LHCN-M2 (cell line): ENCODE measurements at places on chromosomes 3 and 15.

DNA sequence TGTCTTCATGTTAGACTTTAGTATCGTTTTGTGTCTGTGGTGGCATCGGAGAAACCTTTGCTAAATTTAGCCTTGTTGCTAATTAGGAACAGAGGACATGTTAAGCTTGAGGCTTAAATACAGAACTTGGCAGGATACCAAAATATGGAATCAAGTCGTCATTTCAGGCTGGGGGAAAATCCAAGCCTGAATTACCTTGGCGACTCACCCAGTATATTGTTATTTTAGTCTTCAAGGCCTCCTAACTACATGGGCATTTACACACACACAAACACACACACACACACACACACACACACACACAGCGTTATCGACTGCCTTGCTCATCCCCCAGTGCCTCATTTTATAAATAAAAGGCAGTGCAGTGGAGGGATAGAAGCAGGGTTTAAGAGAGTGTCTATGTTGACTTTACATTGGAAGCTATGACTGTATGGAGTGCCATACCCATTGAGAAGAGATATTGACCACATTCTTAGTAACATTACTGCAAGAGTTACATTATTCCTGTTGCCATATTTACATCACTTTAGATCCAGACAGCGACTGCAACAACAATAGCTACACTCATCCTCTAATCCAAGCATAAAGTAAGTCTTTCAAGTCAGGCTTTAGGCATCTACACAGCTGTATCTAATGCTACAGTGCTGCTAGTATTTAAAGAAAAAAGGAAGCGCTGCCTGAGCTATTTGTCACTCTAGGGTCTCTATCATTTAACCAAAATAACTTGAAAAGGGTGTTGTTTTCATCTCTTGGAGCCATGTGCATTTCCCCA, 210.8 kb upstream of the SEMA6D start:
- DNase-seq: no peak

GRCh38 chr15:76576523-76577279, 240.1 kb downstream of the ISL2 start:
- peak; percentile 31 for DNase-seq

GRCh38 chr15:92385096-92385495, 8.6 kb upstream of the ST8SIA2 start:
- DNase-seq: peak; percentile 92

DNA sequence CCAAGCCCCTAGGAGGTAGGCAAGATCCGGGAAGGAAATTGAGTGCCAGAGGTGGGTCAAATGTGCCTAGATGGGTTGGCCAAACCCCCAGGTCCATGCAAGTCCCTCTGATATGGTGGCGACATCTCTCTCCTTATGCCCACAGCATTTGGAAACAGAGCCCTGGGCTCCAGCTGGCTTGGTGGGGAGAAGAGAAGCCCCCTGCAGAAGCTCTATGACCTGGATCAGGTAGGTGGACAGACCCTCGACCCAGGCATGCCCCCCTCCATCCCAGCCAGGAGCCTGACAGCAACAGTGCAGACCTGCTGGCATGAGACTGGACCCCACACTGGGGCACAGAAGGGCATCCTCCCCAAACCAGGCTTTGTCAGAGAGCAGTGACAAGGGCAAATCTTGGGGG, 12.2 kb downstream of the CHST13 start:
- DNase-seq: no peak

GRCh38 chr3:160010578-160010977, 21.9 kb downstream of the IL12A start:
- no peak for DNase-seq

GRCh38 chr15:85002517-85002916, 20.9 kb downstream of the PDE8A start:
- no peak for DNase-seq

GRCh38 chr3:63584681-63585080, 67.8 kb upstream of the SNTN start:
- no peak for DNase-seq

DNA sequence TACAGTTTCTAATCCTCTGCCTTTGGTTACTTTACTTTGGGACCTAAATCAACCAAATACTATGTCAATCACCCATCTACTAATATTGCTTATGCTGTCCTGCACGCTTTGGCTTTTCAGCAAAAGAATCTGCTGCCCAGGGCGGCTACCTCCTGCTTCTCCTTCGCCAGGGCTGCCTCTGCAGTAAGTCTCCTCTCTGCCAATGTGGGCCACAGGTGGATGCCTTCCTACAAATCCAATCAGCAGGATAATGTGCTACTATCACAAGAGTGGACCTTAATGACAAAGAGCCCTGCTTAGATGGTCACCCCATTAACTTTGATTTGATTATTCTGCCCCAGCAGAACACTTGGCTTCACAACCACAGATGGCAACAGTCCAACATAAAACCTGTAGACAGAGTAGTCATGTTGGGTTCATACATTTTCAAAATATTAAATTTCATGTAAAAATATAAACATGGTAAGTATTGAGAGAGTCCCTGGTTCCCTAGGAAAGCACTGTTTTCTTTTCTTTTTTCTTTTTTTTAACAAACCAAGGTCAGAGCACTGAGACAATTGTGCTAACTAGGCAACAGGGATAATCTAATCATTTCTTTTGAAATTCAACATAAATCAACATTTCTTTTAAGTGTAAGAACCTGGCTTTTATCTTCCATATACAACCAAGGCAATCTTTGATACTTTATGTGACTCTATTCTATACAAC, 298.3 kb downstream of the ZBTB20 start:
- DNase-seq: no peak

DNA sequence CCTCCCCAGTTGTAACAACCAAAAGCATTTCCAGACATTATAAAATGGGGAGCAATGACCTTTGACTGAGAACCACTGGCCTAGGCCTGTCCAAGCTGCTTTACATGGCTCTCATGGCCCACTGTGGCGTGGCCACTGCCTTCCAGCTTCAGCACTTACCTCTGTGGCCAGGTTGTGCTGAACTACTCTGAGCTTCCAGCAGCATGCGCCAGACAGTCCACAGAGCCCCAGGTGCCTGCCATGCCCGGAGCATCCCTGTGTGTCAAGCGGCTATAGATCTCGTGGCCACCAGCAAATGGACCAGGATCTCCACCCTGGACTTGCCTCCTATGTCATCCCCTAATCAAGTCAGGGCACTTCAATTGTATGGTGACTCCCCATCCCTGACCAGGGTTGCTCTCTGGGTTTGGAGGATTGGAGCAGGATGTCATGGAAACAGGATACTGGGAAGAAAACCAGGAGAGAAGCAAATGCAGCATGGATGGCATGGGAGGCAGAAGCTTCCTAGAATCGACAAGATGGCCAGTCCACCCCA, 199.7 kb downstream of the UACA start:
- DNase-seq: no peak

DNA sequence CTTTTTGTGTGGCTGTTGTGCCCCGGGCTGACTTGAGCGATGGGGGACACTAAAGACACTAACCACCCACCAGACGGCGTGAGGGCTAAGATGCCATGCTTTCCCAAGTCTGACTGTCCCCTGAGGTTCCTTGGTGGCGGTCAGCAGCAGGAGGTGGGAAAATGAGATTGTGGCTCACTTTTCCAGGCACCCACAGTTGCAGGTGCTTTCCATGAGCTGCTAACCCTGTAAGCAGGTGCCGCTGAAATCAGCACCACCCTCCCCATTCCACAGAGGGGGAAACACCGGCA, 17.7 kb downstream of the PRR23E start:
- DNase-seq: no peak

GRCh38 chr15:87727073-87727472, 529.5 kb downstream of the NTRK3 start:
- DNase-seq: no peak

DNA sequence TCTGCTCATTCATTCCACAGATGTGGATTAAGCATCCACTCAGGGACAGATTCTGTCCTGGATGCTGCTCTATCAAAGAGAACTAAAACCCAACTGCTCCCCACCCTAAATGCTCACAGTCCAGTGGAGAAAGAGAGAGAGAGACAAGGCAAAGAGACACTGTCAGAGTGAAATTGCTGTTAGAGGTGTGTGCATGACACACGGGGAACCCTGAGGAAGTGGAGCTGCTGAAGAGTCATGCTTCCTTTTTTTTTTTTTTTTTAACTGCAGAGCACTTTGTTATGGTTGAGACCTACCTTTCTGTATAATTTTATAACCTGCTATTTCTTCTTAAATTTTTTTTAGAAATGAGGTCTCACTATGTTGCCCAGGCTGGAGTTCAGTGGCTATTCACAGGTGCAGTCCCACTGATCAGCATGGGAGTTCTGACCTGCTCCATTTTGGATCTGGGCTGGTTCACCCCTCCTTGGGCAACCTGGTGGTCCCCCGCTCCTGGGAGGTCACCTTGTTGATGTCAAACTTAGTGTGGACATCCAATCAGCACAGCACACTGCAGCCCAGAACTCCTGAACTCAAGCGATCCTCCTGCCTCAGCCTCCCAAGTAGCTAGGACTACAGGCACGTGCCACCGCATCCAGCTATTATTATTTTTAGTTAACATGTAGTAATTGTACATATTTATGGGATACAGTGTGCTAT, 18.2 kb upstream of the PSTPIP1 start:
- DNase-seq: no peak

- peak; percentile 72 for DNase-seq
Measured at GRCh38 chr3:111859061-111859973, at the start of gene PHLDB2. Gene PHLDB2, plus strand, starts transcription at chr3:111859265. Its CDS starts 24,813 bp downstream, at chr3:111884078.

- no peak for DNase-seq
Measured at GRCh38 chr3:167679526-167679925, 25.8 kb upstream of the WDR49 start.

DNA sequence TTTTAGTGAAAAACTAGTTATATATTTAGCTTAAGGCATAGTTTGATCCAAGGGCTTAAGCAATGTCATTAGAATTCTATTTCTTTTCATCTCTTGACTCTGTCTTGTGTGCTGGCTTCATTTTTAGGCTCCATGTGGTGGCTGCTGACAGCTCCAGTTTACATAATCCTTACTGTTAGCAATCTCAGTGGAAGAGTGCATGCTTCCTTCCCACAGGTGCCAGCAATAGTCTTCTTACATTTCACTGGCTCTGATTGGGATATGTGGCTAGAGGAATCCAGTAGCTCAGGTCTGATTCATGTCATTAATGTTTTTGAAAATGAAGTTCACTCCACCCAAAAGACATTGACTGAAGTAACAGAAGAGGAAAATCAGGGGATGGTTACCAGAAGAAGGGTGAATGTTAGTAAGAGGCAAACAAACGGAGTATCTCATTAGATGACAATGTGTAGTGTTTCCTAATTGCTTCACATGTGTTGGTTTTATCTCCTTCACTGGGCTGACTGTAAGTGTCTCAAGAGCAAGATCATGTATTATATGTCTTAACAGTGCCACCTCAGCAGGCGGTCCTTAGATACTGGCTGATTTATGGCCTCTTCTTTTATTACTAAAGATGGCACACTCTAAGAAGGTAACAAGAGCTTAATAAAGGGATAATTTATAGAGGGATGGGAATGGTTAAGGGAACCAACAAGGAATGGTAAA, 25.6 kb upstream of the TCF12 start:
- DNase-seq: no peak

DNA sequence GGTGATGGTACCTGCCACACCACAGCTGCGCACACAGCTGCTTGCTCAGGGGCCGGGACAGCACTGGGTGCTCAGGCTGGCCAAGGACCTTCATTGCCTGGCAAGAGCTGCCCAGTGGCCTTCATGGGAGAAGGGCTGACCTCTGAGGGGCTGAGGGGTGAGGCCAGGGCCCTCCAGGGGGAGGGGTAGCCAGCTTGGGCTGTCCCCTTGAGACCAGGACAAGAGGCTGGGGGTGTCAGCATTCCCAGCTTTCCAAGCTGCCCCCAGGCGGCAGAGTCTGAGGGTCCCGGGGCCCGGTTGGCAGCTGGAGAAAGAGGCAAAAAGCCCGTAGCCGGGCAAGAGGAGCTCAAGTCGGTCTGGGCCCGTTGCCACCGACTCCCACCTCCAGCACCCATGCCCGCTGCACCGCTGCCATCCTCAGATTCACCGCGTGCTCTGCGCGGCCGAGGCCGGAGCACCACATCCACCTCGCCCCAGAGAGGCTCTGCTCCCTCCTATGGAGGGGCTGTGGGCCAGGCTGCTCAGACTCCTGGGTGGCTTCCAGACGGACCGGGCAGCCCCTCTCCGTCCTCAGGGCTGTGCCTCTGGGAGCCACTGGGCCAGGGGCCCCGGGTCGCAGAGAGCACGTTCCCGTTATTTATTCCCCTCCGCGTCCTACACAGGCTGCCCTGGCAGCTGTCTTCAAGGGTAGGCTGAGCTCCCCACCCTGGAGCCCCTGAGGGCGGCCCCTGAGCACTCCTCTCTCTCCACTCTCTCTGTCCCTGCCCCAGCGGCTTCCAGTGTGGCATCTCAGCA, 51.5 kb downstream of the PLXNA1 start:
- no peak for DNase-seq

- peak; percentile 30 for DNase-seq
Measured at GRCh38 chr3:107753494-107753893, 230.7 kb downstream of the BBX start.

GRCh38 chr15:67100124-67100791, 34.9 kb downstream of the SMAD3 start:
- peak; percentile 41 for DNase-seq

GRCh38 chr3:125079675-125080045, 23.9 kb upstream of the HEG1 start:
- peak; percentile 34 for DNase-seq

GRCh38 chr3:139444446-139444845, 31.9 kb downstream of the RBP2 start:
- DNase-seq: no peak

DNA sequence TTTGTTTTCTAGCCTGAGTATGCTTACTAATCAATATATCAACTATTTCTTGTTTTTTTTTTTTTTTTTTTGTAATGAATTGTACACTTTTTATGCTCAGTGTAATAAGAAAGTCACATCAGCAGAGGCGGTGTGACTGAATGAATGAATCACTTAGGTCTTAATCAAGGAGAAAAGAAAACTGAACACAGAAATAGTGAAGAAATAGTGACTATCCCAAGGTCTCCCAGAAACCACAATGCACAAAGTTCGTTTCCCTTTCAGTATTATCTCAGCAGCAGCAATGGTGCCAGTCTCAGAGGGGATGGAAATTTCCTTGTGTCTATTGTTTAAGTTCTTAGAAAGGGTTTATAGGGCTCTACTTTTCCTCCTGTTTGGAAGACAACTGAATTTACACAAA, 80.7 kb downstream of the NR1I2 start:
- DNase-seq: no peak

DNA sequence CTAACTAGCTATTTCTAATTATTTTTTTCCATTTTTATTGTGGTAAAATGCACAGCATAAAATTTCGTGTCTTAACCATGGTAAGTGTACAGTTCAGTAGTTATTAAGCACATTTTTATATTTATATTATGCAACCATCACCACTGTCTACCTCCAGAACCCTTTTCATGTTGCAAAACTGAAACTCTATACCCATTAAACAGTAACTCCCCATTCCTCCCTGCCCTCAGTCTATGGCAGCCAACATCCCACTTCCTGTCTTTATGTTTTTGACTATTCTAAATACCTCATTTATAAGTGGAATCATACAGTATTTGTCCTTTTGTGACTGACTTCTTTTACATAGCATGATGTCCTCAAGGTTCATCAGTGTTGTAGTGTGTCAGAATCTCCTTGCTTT, 25.5 kb downstream of the SLC35A5 start:
- DNase-seq: peak; percentile 29

DNA sequence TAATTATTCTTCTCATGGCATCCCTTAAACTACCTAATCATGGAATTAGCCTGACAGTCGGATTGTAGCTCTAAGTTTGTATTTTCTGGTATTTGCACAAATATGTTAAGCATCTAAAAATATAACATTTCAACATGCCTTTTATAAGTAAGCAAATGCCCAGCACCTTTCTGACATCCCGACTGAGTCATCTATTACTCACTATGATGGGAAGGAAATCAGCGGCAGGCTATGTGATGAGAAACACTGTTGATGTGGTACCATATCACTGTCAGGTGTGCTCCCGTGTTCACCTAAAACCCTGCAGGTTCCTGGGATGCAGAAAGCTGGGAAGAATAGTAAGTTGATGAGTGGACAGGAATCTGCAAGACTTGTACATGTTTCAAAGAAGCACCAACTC, 367.8 kb upstream of the IL12A start:
- peak; percentile 71 for DNase-seq
